ENCODE measurements at places on chromosomes 12 and 14. TPM values are rescaled to one million over a fixed set of nuclear protein-coding genes. Genes with fewer than 3 reads are reported as not detected.

SCYL2 gene
- 58.8 TPM for total RNA-seq

HRK gene
- total RNA-seq, result under 0.01 TPM

TPPP2 gene
- not detected for total RNA-seq

ACRBP gene
- 0.50 TPM for total RNA-seq

SDSL gene
- 9.6 TPM for total RNA-seq

PAPOLA gene
- 105 TPM for total RNA-seq

MMP19 gene
- total RNA-seq, result 0.28 TPM

VCPKMT gene
- 8.0 TPM for total RNA-seq

C12orf54 gene
- total RNA-seq, result 3.5 TPM

GPR65 gene
- not detected for total RNA-seq

KLRD1 gene
- total RNA-seq, result under 0.01 TPM

DTX1 gene
- total RNA-seq, result not detected

NANOG gene
- total RNA-seq, result under 0.01 TPM

CPM gene
- 12.3 TPM for total RNA-seq

NFE2 gene
- not detected for total RNA-seq

DDX51 gene
- 8.2 TPM for total RNA-seq

C3AR1 gene
- not detected for total RNA-seq

Measured in nasal cavity respiratory epithelium epithelial cell of viscerocranial mucosa (primary cell).